Endodermal cell (in vitro differentiated cells): ENCODE measurements at places on chromosomes 6 and 20. TPM values are rescaled to one million over a fixed set of nuclear protein-coding genes. Genes with fewer than 3 reads are reported as not detected.

GRCh38 chr6:111338843-111339242 is 144.2 kb downstream of the REV3L start:
- no peak for DNase-seq

DNA sequence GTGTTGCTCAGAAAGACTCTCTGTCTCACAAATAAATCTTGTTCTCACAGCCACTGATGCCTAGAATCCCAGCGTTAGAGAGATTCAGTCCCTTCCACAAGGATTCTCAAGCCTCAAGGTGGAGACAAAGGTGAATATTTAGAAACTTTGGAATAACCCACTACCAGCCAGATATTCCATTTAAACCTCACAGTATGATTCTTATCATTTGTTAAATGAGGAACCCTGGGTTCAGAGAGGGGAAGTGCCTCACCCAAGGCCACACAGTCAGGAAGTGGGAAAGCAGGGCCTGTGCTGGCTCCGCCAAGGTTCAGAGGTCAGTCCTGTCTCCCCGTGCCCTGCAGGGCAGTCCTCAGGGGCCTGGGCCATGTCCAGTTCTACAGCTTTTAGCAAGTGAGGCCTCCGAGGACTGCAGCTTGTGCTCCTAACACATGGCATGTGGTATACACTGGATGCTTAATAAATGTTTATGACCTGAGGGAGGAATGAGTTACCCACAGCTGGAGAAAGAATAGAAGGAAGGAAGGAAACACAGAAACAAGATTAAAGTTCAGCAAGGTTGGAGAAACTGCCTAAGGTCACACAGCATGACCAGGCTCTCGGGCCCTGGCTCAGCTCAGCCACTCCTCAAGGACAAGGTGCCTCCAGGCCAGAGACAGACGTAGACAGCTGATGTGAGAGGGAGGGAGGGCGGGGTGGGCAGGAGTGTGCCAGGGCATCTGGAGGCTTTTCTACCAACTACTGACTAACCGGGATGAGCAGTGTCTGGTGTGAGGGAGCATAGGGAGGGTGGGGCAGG is 3.9 kb upstream of the TGM2 start:
- DNase-seq = no peak

DNA sequence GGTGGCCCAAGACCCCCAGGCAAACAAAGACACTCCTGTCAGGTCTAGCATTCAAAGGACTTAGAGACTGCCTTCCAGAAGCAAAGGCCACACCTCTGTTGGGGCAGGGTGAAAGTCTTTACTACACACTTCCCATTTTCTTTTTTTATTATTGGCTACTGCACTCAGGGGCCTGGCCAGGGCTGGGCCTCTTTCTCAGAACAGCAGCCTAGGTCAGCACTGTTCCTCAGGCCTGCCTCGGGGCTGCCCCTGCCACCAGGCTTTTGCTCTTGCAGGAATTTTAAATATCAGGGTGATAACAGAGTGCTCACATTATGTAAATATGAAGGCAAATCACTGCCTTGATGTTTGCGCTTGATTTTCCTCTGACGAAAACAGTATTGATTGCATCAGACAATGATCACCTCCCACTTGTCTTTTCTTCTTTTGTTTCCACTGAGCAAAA is 18.5 kb downstream of the GSTA4 start:
- no peak for DNase-seq

DNA sequence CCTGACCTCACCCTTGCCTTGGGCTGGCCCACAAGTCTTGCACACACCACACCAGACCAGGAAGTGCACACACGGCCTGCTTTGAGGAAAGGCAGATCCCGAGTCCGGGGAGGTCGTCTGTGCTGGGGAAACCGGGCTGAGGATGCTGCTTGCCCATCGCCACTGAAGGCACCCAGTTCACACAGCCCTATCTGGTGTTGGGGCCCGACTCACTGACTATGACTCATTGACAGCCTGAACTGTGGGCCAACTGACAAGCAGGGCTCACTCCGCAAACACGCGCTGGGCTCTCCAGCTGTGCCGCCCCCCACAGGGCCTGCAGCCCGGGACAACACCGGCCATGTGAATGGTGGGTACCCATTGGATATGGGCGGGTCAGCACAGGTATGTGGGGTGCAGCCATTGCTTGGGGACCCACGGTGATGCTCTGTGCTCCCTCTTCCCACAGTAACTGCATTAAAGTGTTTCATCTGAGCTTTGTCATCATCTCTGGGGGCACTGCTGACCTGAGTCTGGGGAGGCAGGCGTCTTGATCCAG is 1.6 kb downstream of the SAMD10 start:
- DNase-seq = peak; percentile 55

DNA sequence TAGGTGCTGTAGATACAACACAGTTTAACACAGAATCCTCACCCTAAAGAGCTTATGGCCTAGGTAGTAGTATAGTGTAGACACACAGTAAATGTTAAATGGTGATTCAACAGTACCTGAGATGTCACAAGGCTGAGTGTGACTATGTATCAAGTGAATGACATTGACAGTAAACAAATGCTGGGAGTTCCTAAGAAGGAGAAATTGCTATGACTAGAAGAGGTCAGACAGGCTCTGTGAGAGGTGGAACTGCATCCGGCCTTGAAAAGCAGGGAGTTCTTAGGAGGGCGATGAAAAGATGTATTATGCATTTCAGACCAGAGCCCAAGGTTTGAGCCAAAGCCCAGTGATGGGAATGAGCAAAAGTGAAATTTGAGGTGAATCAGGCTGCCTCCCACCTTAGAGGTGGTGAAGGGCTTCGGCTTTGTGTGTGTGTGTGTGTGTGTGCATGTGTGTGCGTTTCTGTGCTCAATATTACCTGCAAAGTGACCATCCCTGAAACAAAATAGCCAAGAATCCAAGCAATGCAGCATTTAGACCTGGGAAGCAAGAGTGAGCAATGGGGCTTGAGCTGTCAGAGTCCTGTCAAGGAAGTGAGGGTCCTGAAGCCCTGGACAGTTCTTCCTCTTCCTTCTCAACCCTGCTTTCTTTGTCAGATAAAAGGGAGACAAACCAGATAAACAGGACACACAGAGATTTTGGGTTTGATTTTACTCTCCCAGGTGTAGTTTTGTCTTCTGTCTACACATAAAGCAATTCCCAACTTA is 32.3 kb upstream of the CITED2 start:
- DNase-seq = no peak

DNA sequence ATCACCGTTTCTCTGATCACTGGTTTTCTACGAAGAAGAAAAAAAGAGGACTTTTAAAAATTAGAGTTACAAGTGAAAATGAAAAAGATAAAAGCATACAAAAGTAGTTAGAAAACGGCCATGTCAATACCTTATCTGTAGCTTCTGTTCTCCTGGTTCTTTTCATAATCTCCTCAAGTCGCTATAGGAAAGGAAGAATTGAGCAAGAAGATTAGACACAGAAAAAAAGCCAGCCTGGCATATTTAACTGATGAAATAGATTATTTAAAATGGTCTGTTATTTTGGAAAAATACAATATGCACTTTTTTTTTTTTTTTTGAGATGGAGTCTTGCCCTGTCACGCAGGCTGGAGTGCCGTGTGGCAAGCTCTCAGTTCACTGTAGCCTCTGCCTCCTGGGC is 70.2 kb upstream of the BCLAF1 start:
- no peak for DNase-seq

DNA sequence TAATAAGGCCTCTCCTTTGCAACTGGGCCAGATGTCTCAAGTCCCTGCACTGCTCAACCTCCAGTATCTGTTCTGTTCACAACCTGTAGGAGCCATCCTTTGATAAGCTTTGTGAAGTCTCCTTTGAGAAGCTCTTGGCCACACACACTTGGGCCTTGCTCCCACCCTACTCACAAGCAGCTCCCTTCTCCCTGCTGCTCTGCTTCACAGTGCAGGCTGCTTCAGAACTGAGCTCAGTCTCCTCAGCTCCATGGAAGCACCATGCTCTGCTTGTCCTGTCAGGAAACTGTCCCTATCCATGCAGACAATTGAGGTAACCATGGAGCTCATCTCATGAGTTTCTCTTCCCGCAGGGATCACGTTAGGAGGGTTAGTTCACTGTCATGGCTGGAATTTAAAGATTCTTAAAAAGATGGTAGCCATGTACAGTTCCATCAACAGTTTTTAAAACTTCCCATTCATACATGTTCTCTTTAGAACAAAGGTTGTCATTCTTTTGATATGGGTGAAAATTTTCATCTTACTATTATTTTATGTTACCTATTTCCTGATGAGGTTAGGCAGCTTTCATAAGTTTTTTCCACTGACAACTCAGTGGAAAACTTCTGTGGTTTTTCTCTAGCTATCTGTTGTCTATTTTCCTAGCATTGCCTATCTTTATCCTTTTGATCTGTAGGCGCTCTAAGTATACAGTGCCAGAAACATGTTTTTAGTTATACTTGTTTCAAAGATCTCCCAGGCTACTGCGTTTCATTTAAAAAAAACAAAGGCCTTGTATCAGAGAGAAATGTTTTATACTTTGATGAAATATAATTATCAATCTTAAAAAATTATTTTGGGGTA is 62.6 kb downstream of the AK9 start:
- DNase-seq = no peak

TFEB gene
- total RNA-seq = 0.82 TPM in 1 of 3 replicates, not detected in the others

- no peak for DNase-seq
Measured at GRCh38 chr6:141123497-141123896, 1009.2 kb upstream of the GJE1 start.

OR2H1 gene
- total RNA-seq = not detected in 3 replicates

AARS2 gene
- 20.0 and 22.9 TPM in 2 replicates for total RNA-seq

- peak; percentile 57 for DNase-seq
Measured at GRCh38 chr6:77106992-77107391, 356.3 kb downstream of the HTR1B start.

DNA sequence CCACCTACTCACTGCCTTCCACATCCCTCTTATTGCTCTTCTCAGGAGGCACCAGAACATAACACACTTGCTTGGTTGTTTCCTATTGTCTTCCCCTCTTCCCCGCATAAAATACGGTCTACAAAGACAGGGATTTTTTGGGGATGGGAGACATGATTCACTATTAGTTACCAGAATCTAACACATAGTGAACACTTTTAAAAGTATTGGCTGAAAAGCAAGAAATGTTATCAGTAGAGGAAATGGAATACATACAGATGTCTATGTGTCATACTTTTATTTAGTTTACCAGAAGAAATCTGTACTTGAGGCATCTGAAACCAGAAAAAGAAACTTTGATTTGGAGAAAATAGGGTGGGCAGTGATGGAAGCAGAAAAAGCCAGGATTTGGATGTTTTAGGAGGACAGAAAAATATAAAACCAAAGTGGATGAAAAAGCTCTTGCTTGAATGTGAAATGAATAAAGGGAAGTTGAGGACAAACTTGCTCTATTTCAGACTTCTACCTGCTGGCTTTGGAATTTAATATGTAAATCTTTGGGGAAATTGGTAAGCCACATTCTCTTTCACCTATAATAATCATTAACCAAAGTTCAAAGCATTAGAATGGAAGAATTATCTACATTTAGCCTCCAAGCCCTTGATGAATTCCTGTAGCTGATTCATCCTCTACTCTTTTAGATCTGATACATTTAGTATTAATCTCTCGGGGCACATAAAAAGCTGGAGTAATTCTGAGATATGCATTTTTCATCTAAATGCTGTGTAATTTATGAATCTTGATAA is 82.6 kb downstream of the DOK5 start:
- DNase-seq = no peak

JAG1 gene
- total RNA-seq = 2.1 to 7.8 TPM (median 6.8 TPM) in 3 replicates

- no peak for DNase-seq
Measured at GRCh38 chr6:109713097-109713496, 22.0 kb downstream of the FIG4 start.

NT5E gene
- total RNA-seq = 0.38 to 0.75 TPM (median 0.56 TPM) in 3 replicates

TNNC2 gene
- 0.51 to 0.78 TPM (median 0.54 TPM) in 3 replicates for total RNA-seq

GHRH gene
- not detected in 3 replicates for total RNA-seq

DNA sequence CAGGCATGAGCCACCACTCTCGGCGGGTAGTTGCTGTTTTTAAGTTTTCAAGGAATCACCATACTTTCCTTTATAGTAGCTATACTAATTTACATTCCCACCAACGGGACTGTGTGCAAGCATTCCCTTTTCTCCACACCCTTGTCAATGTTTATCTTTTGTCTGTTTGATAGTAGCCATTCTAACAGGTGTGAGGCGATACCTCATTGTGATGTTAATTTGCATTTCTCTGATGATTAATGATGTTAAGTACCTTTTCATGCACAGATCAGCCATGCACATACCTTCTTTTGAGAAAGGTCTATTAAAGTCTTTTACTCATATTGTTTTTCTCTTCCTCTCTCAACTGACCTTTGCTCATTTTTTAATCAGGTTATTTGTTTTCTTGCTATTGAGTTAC is 43.0 kb upstream of the CCND3 start:
- no peak for DNase-seq

- DNase-seq = no peak
Measured at GRCh38 chr6:126280287-126280686, 59.6 kb upstream of the CENPW start.

KIF6 gene
- total RNA-seq = 0.26 to 1.1 TPM (median 0.67 TPM) in 3 replicates

DNA sequence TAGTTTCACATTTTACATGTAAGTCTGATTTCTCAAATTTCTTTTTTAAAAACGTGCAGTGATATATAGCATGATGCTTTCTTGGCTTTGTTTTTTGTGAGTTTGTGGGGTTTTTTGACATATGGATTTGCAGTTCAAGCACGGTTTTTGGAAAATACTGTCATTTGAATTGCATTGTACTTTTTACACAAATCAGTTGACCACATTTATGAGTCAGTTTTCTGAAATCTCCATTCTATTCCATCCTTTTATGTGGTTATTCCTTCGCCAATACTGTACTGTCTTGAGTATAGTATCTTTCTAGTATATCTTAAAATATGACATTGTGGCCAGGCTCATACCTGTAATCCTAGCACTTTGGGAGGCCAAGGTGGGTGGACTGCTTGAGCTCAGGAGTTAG is 890.0 kb upstream of the CITED2 start:
- DNase-seq = no peak

- DNase-seq = no peak
Measured at GRCh38 chr6:111747829-111748228, 125.4 kb downstream of the FYN start.
